Esophagus muscularis mucosa (tissue), 4 donors: ENCODE measurements at places on chromosomes 7 and 10. TPM values are rescaled to one million over a fixed set of nuclear protein-coding genes. Genes with fewer than 3 reads are reported as not detected.

CYP2C8 gene
- total RNA-seq, result not detected

HOXA13 gene
- total RNA-seq, result not detected

ABCB4 gene
- 1.2 TPM for total RNA-seq

MINDY3 gene
- 25.7 TPM for total RNA-seq

CHRM2 gene
- total RNA-seq, result 16.0 TPM

OR2A42 gene
- 0.19 TPM for total RNA-seq

TMEM140 gene
- total RNA-seq, result 19.9 TPM

MMRN2 gene
- total RNA-seq, result 66.0 TPM

PVRIG gene
- total RNA-seq, result 1.4 TPM

APBB1IP gene
- 5.8 TPM for total RNA-seq

INTS1 gene
- 54.5 TPM for total RNA-seq

LIPJ gene
- not detected for total RNA-seq

GRCh38 chr10:32692174-32692573 lies 246.2 kb downstream of the CCDC7 start:
- no peaks in the 10 kb centered on the region for H3K27me3 ChIP-seq
- DNase-seq, result no peak
- H3K27ac ChIP-seq, result no peak overlapping the region

DNA sequence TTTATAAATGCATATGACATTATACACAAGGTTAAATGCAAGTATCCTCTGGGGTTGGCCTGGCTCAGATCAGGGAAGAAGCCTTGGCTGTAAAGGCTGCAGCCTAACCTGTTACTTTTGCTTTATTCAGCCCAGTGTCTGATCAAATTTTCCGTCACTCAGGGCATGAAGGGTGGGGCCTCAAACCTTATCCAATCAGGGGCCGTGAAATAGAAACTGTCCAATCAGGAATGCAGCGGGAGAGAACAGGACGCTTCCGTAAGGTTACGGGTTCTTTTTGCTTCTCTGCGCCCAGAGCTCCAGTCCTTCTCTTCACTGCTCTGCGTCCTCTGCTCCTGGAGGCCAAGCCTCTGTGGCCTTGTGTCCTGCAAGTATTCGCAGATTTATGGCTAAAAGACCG lies at the start of gene ZNF716:
ZNF716 (plus strand) TSS at position 274 of the 400 bp plus-strand sequence; CDS start at position 386, 112 bp downstream.
- no peak within 1 kb of the TSS for H3K4me3 ChIP-seq
- no peaks in the 10 kb centered on the region for H3K4me1 ChIP-seq
- no peak for DNase-seq
- no peaks in the 10 kb centered on the region for H3K36me3 ChIP-seq
- H3K27ac ChIP-seq, result no peak within 1 kb of the TSS
- H3K27me3 ChIP-seq, result no peaks in the 10 kb centered on the region

GRCh38 chr7:38518541-38518940 lies 112.6 kb downstream of the AMPH start:
- no peak overlapping the region for H3K27ac ChIP-seq
- no peak for DNase-seq
- no peaks in the 10 kb centered on the region for H3K4me1 ChIP-seq
- no peaks in the 10 kb centered on the region for H3K27me3 ChIP-seq
- no peaks in the 10 kb centered on the region for H3K36me3 ChIP-seq

DNA sequence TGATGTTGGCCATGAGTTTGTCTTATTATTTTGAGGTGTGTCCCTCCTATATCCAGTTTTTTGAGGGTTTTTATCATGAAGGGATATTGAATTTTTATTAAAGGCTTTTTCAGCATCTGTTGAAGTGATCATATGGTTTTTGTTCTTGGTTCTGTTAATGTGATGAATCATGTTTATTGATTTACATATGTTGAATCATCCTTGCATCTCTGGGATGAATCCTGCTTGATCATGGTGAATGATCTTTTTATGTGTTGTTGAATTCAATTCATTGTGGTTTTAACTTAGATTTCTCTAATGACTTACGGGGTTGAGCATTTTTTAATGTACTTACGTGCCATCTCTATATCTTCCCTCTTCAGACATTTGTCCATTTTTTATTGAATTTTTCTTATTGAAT lies 22.9 kb downstream of the DLD start:
- peaks cover 31% of the 10 kb centered on the region for H3K36me3 ChIP-seq
- no peaks in the 10 kb centered on the region for H3K4me1 ChIP-seq
- DNase-seq, result no peak
- no peak overlapping the region for H3K4me3 ChIP-seq

- H3K4me3 ChIP-seq, result no peak overlapping the region
- no peaks in the 10 kb centered on the region for H3K27me3 ChIP-seq
- no peak for DNase-seq
- H3K36me3 ChIP-seq, result no peaks in the 10 kb centered on the region
These were observed 28.1 kb upstream of the FAM20C start for GRCh38 chr7:163971-164881.

- H3K4me1 ChIP-seq, result peaks cover 29% of the 10 kb centered on the region
- no peaks in the 10 kb centered on the region for H3K36me3 ChIP-seq
- H3K4me3 ChIP-seq, result no peak overlapping the region
- H3K27ac ChIP-seq, result no peak overlapping the region
- no peaks in the 10 kb centered on the region for H3K27me3 ChIP-seq
- no peak for DNase-seq
These were observed 121.5 kb upstream of the ZMIZ1 start for GRCh38 chr10:78947226-78947625.

GRCh38 chr10:20948686-20949327 lies 51.7 kb upstream of the NEBL start:
- no peak overlapping the region for H3K4me3 ChIP-seq
- H3K4me1 ChIP-seq, result no peaks in the 10 kb centered on the region
- H3K27ac ChIP-seq, result no peak overlapping the region
- DNase-seq, result peak; percentile 60
- no peaks in the 10 kb centered on the region for H3K27me3 ChIP-seq

DNA sequence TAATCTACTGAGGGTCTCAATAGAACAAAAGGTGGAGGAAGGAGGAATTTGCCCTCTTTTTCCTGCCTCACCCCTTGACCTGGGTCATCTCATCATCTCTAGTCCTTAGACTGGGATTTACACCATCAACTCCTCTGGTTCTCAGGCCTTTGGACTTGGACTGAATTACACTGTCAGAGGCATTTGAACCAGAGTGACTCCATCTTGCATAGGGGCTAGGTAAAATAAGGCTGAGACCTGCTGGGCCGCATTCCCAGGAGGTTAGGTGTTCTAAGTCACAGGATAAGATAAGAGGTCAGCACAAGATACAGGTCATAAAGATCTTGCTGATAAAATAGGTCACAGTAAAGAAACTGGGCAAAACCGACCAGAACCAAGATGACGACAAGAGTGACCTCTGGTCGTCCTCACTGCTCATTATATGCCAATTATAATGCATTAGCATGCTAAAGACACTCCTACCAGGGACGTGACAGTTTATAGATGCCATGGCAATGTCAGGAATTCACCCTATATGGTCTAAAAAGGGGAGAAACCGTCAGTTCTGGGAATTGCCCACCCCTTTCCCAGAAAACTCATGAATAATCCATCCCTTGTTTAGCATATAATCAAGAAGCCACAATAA lies 84.0 kb downstream of the C1GALT1 start:
- no peaks in the 10 kb centered on the region for H3K4me1 ChIP-seq
- H3K27me3 ChIP-seq, result no peaks in the 10 kb centered on the region
- DNase-seq, result peak; percentile 50
- no peak overlapping the region for H3K27ac ChIP-seq

DNA sequence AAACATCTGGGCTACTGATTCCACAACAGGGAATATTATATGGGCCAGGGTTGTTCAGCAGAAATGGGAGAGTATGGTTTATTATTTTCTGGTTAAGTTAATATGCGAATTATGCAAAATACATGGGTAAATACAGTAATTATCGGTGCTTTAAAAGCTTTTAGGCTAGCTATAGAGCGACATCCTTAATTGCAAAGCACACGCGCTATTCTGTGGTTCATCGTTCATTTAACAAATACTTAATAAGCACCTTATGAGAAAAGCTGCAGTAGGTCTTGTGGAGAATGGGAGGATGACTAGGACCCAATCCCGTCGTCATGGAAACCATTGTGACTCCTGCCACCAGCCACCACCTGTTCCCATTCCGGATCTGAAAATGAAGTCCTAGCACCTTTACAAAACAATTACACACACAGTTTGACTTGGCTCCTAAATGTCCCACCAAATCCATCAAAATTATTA lies 623 bp upstream of the CEP41 start:
- H3K27ac ChIP-seq, result peak overlapping the region; percentile 86
- H3K36me3 ChIP-seq, result no peaks in the 10 kb centered on the region
- H3K4me3 ChIP-seq, result peak overlapping the region; percentile 83

- no peaks in the 10 kb centered on the region for H3K36me3 ChIP-seq
- no peak for DNase-seq
- peaks cover 5% of the 10 kb centered on the region for H3K4me1 ChIP-seq
- H3K27ac ChIP-seq, result no peak overlapping the region
- no peak overlapping the region for H3K4me3 ChIP-seq
- H3K27me3 ChIP-seq, result no peaks in the 10 kb centered on the region
These were observed 236.6 kb downstream of the CDK14 start for GRCh38 chr7:90832726-90833125.

- no peaks in the 10 kb centered on the region for H3K4me1 ChIP-seq
- H3K27me3 ChIP-seq, result no peaks in the 10 kb centered on the region
- no peak overlapping the region for H3K27ac ChIP-seq
- H3K36me3 ChIP-seq, result no peaks in the 10 kb centered on the region
- no peak overlapping the region for H3K4me3 ChIP-seq
- DNase-seq, result no peak
These were observed 58.7 kb upstream of the VSTM2A start for GRCh38 chr7:54483523-54483922.

- peaks cover 98% of the 10 kb centered on the region for H3K4me1 ChIP-seq
- no peaks in the 10 kb centered on the region for H3K36me3 ChIP-seq
- no peak for DNase-seq
These were observed 37.8 kb downstream of the HIPK2 start for GRCh38 chr7:139739863-139740597.

DNA sequence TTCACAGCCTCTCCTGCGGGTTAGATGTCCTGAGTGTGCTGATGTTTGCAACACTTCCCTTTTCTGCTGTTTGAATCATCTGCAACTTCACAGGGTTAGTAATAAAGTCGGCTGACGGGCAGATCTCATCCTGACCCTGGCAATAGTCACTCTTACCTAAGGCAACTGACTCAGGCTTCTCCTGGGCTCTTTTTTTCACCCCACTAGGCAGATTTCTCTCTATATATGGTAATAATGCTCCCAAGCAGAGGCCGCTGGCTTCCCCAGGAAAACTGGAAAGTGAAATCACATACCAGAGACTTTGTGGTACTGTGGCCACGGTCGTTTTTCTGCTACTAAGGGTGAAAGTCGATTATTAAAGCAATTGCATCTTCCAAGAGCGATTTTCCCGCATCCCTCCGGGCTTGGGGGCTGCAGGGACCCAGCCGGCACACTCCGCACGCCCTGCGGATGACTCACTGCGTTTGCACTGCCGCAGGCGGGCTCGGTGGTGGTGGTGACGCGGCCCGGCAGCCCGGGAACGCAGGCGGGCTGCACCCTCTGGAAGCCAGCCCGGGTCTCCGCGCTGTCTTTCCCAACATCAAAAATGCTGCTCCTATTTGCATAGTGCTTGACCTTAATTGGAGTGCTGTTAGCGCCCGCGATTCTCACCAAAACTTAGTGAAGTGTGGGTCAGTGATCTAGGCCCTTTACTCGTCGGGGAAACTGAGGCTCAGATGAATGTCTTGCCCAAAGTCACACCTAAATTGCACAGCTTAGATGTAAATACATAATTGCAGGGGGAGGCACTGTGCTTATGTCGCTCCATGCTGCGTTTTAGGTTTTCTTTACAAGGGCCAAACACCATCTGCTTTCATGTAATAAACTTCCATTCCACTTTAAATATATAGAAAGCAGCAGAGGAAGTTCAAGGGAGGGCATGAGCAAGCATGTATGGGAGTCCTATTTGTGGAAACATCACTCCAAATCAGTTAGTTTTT lies 47.6 kb upstream of the ITGB1 start:
- no peak for DNase-seq
- H3K27ac ChIP-seq, result peak overlapping the region; percentile 92
- H3K27me3 ChIP-seq, result no peaks in the 10 kb centered on the region
- H3K36me3 ChIP-seq, result no peaks in the 10 kb centered on the region
- H3K4me3 ChIP-seq, result peak overlapping the region; percentile 60
- H3K4me1 ChIP-seq, result peaks cover 24% of the 10 kb centered on the region

- H3K36me3 ChIP-seq, result no peaks in the 10 kb centered on the region
- H3K4me1 ChIP-seq, result peaks cover 43% of the 10 kb centered on the region
- H3K27ac ChIP-seq, result no peak overlapping the region
- peak overlapping the region; percentile 56 for H3K4me3 ChIP-seq
These were observed 2.2 kb upstream of the IGFBP3 start for GRCh38 chr7:45923290-45923689.

GRCh38 chr10:112724404-112724991 lies 225.5 kb upstream of the TCF7L2 start:
- no peak for DNase-seq
- H3K4me3 ChIP-seq, result no peak overlapping the region
- no peaks in the 10 kb centered on the region for H3K4me1 ChIP-seq
- no peak overlapping the region for H3K27ac ChIP-seq
- no peaks in the 10 kb centered on the region for H3K36me3 ChIP-seq
- H3K27me3 ChIP-seq, result no peaks in the 10 kb centered on the region

- H3K4me3 ChIP-seq, result no peak overlapping the region
- H3K27me3 ChIP-seq, result no peaks in the 10 kb centered on the region
- H3K27ac ChIP-seq, result no peak overlapping the region
- no peak for DNase-seq
- no peaks in the 10 kb centered on the region for H3K4me1 ChIP-seq
- H3K36me3 ChIP-seq, result peaks cover 62% of the 10 kb centered on the region
These were observed 139.8 kb downstream of the MYOF start for GRCh38 chr10:93342366-93342765.

DNA sequence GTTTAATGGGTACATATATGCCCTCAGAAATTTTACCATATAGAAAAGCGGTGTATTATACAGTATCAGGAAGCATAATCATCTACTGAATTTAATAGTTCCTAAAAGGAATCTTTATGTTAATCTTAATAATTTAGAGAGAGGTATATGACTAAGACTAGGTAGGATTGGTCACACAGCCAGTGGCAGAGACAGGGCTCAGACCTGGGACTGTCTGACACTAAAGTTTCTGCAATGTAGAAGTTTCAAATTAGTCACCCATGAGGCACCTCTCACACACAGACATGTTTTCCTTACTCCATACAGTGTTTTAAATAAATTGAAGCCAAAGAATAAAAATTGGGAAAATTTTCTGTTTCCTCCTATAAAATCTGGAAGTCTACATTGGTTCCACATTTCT lies 72.8 kb upstream of the ADRA2A start:
- H3K27ac ChIP-seq, result no peak overlapping the region
- H3K4me1 ChIP-seq, result no peaks in the 10 kb centered on the region
- H3K4me3 ChIP-seq, result no peak overlapping the region
- no peak for DNase-seq
- H3K36me3 ChIP-seq, result peaks cover 15% of the 10 kb centered on the region
- no peaks in the 10 kb centered on the region for H3K27me3 ChIP-seq
